CD8-positive, alpha-beta memory T cell (primary cell): ENCODE measurements at places on chromosomes 4 and X. TPM values are rescaled to one million over a fixed set of nuclear protein-coding genes. Genes with fewer than 3 reads are reported as not detected.

DNA sequence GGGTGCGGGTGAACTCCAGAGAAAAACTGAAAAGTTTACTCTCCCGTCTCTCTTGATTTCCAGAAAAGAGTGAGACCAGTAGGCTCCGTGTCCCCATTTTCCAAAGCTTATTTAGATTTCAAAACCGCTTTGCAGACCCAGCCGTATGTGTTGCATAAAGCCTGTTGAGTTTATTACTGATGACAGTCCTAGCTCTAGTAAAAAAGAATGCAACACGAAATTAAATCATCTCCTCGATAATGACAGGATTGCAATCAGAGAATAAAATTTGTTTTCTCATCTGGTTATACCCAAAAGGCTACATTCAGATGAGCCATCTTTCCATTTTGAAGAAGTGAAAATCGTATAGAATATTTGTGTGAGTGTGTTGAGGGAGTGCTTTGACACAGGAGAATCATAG lies 16.1 kb upstream of the VCX3A start:
- no peak for DNase-seq
- H3K4me1 ChIP-seq = no peaks in the 10 kb centered on the region
- H3K27me3 ChIP-seq = no peaks in the 10 kb centered on the region
- H3K4me3 ChIP-seq = no peak overlapping the region
- H3K27ac ChIP-seq = no peak overlapping the region
- H3K36me3 ChIP-seq = no peaks in the 10 kb centered on the region

DNA sequence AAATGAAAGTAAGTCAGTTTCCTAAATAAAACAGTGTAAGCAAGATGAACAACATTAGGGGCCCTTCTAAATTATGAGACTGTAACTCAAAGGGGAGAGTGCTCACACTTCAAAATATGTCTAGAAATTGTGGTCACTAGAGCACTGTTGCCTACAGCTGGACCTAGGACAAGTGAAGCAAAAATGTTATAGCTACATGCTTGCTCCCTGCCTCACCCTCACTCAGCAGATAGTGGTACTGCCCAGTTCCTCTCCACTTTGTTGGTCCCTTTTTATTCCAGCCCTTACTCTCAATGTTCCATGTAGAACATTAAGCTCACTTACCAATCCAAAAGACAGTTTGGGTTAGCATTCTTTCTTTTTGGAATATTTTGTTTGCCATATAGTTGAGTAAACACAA lies 147.3 kb downstream of the GRIA3 start:
- H3K27ac ChIP-seq = no peak overlapping the region
- no peaks in the 10 kb centered on the region for H3K36me3 ChIP-seq
- no peaks in the 10 kb centered on the region for H3K27me3 ChIP-seq
- no peak overlapping the region for H3K4me3 ChIP-seq
- no peaks in the 10 kb centered on the region for H3K4me1 ChIP-seq

DNA sequence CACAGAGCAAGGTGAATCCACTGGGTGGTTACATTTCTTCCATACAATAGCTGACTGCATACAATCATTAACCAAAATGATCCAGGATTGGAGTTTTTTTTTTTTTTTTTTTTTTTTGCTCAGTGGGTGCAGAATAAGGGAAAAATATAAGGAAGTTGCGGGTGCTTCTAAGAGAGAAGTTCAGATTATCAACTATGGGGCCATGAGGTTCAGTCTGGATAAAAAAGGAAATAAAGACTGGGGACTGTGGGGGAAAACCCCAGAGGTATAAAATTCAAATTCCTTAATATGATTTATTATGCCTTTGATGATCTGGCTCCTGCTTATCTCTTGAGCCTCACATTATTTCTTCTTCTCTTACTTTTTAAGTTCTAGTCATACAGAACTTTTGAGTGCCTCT lies 5.9 kb upstream of the EIF1AX start:
- no peak overlapping the region for H3K4me3 ChIP-seq
- no peak overlapping the region for H3K27ac ChIP-seq
- no peaks in the 10 kb centered on the region for H3K36me3 ChIP-seq

GRCh38 chr4:168879188-168879587 lies 130.9 kb downstream of the CBR4 start:
- H3K4me3 ChIP-seq = no peak overlapping the region
- DNase-seq = no peak
- H3K27ac ChIP-seq = no peak overlapping the region
- no peaks in the 10 kb centered on the region for H3K36me3 ChIP-seq
- H3K27me3 ChIP-seq = peaks cover 4% of the 10 kb centered on the region

GRCh38 chr4:82367438-82368097 lies 6.2 kb downstream of the HNRNPD start:
- DNase-seq = no peak
- no peak overlapping the region for H3K27ac ChIP-seq
- peaks cover 13% of the 10 kb centered on the region for H3K36me3 ChIP-seq
- H3K27me3 ChIP-seq = no peaks in the 10 kb centered on the region
- no peak overlapping the region for H3K4me3 ChIP-seq

GRCh38 chr4:82989575-82990429 lies 20.8 kb downstream of the LIN54 start:
- no peaks in the 10 kb centered on the region for H3K27me3 ChIP-seq
- H3K36me3 ChIP-seq = no peaks in the 10 kb centered on the region
- DNase-seq = no peak

GPR50 gene
- total RNA-seq = not detected

DNA sequence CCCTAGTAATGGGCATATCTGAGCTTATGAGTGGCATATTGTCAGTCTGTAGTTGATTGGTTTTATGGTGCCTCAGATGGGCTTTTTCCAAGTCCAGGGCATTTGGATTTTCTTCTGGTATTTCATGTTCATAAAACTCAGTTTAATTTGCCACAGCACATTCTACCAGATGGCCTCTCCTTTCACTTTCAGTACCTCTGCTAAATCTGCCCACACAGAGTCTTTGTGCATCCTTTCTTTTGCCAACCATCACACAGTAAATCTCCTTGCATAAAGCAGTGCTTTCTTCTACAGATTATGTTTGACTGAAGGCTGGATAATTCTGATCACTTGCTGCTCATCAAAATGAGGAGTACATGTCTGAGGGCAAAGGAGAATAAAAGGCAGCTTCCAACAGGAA lies 98.2 kb downstream of the HS6ST2 start:
- H3K4me1 ChIP-seq = no peaks in the 10 kb centered on the region
- H3K4me3 ChIP-seq = no peak overlapping the region
- no peak overlapping the region for H3K27ac ChIP-seq
- no peak for DNase-seq

GRCh38 chrX:24963823-24964222 lies 51.9 kb downstream of the ARX start:
- H3K4me1 ChIP-seq = no peaks in the 10 kb centered on the region
- H3K27me3 ChIP-seq = no peaks in the 10 kb centered on the region
- H3K27ac ChIP-seq = no peak overlapping the region
- DNase-seq = no peak
- H3K4me3 ChIP-seq = no peak overlapping the region

- no peak overlapping the region for H3K27ac ChIP-seq
- H3K36me3 ChIP-seq = peaks cover 9% of the 10 kb centered on the region
- no peaks in the 10 kb centered on the region for H3K27me3 ChIP-seq
- no peak for DNase-seq
Measured at GRCh38 chr4:102620697-102621497, 119.7 kb downstream of the NFKB1 start.

GAB3 gene
- total RNA-seq = 6.7 TPM

GRCh38 chr4:170748975-170749374 lies 659.2 kb upstream of the AADAT start:
- H3K36me3 ChIP-seq = no peaks in the 10 kb centered on the region
- no peak overlapping the region for H3K27ac ChIP-seq
- no peaks in the 10 kb centered on the region for H3K27me3 ChIP-seq
- no peak for DNase-seq

GRCh38 chrX:46407753-46408130 lies 137.5 kb downstream of the ZNF674 start:
- no peaks in the 10 kb centered on the region for H3K36me3 ChIP-seq
- no peaks in the 10 kb centered on the region for H3K27me3 ChIP-seq
- no peaks in the 10 kb centered on the region for H3K4me1 ChIP-seq
- H3K27ac ChIP-seq = no peak overlapping the region
- DNase-seq = no peak

DNA sequence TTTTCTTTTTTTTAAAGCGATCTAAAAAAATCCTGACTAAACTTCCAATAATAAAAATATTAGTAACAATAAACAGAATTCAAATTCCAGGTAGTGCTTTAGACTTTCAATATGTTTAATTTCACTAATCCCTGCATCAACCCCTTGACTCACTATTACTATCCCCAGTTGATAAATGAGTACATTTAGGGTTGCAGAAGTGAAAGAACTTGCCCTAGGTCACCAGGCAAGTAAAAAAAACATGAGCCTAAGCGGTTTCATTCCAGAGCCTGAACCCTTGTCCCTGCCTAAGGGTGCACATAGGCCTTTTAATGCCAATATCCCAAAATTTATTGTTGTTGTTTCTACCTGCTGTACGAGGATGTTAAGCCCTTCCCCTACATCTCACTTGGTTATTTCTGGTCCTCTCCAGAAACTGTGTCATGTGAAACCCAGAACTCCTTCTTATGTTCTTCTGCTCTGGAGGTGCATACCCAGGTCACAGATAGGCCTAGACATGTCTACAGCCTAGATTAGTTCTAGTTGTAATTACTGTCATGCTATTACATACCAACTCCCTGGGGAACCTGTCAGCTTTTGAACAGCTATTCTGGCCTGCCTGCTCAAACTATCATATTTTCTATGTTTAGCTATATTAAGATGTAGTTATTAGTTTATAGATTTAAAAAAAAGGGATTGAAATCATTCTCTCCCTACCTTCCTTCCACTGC lies 244.5 kb upstream of the PITX2 start:
- no peak overlapping the region for H3K27ac ChIP-seq
- no peak overlapping the region for H3K4me3 ChIP-seq

DNA sequence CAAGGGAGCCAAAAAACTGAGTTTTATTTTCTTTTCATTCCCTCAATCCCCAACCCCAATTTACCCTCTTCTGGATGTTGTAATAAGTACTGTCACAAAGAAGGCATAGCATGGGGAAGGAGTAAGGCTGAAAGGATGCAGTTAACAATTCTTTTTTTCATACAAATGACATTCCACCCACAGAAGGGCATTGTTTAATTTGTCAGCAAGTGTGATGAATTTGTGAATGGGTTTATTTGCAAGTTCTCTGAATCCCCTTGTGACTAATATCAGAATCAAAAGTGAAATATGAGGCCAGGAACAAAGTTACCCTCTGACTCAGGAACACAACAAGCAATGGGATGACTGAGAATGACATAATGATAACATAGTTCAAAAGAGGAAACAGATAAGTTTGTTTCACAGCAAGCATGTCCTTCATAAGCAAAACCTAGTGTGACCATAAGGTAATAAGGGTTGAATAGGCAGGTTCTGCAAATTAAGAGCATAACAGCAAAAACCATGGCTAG lies 2.1 kb downstream of the GEMIN8 start:
- no peak overlapping the region for H3K27ac ChIP-seq
- H3K4me3 ChIP-seq = no peak overlapping the region
- H3K36me3 ChIP-seq = no peaks in the 10 kb centered on the region
- DNase-seq = no peak
- peaks cover 29% of the 10 kb centered on the region for H3K4me1 ChIP-seq
- H3K27me3 ChIP-seq = no peaks in the 10 kb centered on the region

DNA sequence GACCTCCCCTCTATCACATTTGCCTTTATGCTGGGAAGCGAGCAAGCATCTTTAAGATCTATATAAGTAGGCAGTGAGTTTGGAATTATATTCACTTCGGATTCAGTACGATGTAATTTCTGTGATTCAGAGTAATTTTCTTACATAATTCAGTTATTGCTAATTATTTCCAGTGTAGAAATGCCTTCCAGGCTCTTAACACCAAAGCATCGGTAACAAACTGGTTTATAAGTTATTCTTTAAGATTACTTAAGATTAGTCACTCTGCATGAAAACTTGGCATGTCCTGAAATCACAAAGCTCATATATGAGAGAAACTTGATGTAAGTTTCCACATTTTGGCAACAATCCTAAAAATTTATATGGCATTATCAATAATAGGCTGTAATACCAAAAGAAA lies 120.8 kb downstream of the ADAMTS3 start:
- H3K4me3 ChIP-seq = no peak overlapping the region
- H3K27me3 ChIP-seq = no peaks in the 10 kb centered on the region
- no peak for DNase-seq
- H3K27ac ChIP-seq = no peak overlapping the region
- no peaks in the 10 kb centered on the region for H3K4me1 ChIP-seq
- no peaks in the 10 kb centered on the region for H3K36me3 ChIP-seq

DNA sequence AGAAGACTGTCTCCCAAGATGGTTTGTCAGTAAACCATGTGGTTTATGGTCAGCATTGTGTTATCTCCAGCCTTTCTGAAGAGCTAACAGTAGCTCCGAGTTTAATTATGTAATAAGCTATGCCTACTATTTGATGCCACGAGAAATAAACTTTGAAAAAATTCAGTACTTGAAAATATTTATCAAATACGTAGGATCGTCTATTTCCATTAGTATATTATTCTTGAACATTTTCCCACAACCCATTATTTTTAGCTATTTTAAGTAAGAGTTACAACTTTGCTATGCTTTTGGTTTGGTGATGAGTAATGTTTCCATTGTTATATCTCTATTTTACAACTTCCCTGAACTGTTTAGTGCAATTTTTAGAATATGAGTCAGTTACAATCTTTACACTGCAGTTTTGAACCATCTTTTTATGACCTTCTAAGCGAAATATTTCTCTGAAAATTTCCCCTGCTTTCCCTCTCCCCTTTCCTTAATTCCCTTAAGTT lies 44.5 kb upstream of the TRIM2 start:
- no peak overlapping the region for H3K4me3 ChIP-seq
- DNase-seq = no peak
- no peaks in the 10 kb centered on the region for H3K36me3 ChIP-seq
- H3K27ac ChIP-seq = no peak overlapping the region

- no peaks in the 10 kb centered on the region for H3K4me1 ChIP-seq
- no peaks in the 10 kb centered on the region for H3K27me3 ChIP-seq
- H3K27ac ChIP-seq = no peak overlapping the region
- H3K36me3 ChIP-seq = no peaks in the 10 kb centered on the region
- no peak for DNase-seq
- no peak overlapping the region for H3K4me3 ChIP-seq
Measured at GRCh38 chrX:7294483-7294882, 146.5 kb upstream of the PUDP start.

GRCh38 chrX:30875957-30876356 lies 13.1 kb downstream of the TAB3 start:
- no peaks in the 10 kb centered on the region for H3K36me3 ChIP-seq
- no peaks in the 10 kb centered on the region for H3K4me1 ChIP-seq
- no peak for DNase-seq
- no peak overlapping the region for H3K27ac ChIP-seq
- no peak overlapping the region for H3K4me3 ChIP-seq
- H3K27me3 ChIP-seq = no peaks in the 10 kb centered on the region
